ENCODE measurements at places on chromosomes 7 and 10. TPM values are rescaled to one million over a fixed set of nuclear protein-coding genes. Genes with fewer than 3 reads are reported as not detected.

Gene TMEM229A
- 0.31 TPM for polyA plus RNA-seq

Gene CNTNAP2
- polyA plus RNA-seq: 22.6 TPM

Gene OGDHL
- 23.2 TPM for polyA plus RNA-seq

Gene ELOVL3
- polyA plus RNA-seq: 0.19 TPM

Gene CADPS2
- polyA plus RNA-seq: 8.9 TPM

Gene STOX1
- 0.47 TPM for polyA plus RNA-seq

Gene NUTM2A
- polyA plus RNA-seq: 0.66 TPM

Gene MSMB
- not detected for polyA plus RNA-seq

Gene CALML3
- not detected for polyA plus RNA-seq

Gene C10orf62
- 0.05 TPM for polyA plus RNA-seq

Gene PAPSS2
- polyA plus RNA-seq: 7.3 TPM

Gene SPRN
- polyA plus RNA-seq: 0.23 TPM

Gene NKX2-3
- polyA plus RNA-seq: not detected

Gene SPACDR
- polyA plus RNA-seq: 0.31 TPM
